ENCODE measurements at places on chromosomes 3 and 15.

DNA sequence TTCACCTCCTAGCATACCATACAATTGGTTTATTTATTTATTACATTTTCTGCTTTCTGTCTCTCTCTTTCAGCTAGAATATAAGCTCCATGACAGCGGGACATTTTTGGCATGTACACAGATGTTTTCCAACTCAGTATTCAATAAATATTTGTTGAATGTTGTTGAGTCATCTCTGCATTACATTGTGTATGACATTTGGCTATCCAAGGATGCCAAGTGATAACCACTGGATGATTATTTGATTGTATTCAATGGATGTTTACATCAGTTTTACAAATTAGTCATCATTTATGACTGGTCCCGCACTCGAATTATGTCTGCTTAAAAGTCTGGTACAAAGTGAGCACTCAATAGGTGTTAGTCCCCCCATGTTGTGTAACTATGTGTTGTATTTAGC lies 49.5 kb upstream of the STXBP5L start:
- no peak for DNase-seq

- DNase-seq: no peak
These were observed 5.7 kb upstream of the GANC start for GRCh38 chr15:42267286-42267685.

- DNase-seq: peak; percentile 48
These were observed 30.1 kb downstream of the GREM1 start for GRCh38 chr15:32747921-32748342.

DNA sequence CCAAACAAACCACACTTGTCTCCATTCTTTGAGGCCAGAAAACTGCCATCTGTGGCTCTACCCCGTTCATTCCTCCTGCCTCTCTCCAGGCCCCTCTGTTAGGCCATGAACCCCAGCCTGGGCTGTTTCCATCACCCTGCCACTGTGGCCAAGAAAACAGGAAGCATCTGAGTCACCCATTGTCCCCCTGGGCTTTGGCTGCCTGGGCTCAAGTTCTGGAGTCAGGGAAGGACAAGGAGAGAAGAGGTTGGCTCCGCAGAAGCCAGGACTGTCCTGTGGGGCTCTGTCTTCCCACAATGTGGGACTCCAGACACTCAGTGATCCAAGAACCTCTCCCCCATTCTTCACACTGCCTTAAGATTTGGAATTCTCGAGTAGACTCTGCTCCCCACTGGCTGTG lies 14.8 kb upstream of the LCTL start:
- peak; percentile 42 for DNase-seq

- DNase-seq: no peak
These were observed 147.2 kb downstream of the SLCO3A1 start for GRCh38 chr15:92000709-92001108.
